ENCODE measurements at places on chromosomes 3 and 15.

- DNase-seq: no peak
Measured at GRCh38 chr3:120436523-120437050, 14.2 kb downstream of the FSTL1 start.

GRCh38 chr15:59154243-59154642 is 49.3 kb downstream of the CCNB2 start:
- DNase-seq: peak; percentile 21

DNA sequence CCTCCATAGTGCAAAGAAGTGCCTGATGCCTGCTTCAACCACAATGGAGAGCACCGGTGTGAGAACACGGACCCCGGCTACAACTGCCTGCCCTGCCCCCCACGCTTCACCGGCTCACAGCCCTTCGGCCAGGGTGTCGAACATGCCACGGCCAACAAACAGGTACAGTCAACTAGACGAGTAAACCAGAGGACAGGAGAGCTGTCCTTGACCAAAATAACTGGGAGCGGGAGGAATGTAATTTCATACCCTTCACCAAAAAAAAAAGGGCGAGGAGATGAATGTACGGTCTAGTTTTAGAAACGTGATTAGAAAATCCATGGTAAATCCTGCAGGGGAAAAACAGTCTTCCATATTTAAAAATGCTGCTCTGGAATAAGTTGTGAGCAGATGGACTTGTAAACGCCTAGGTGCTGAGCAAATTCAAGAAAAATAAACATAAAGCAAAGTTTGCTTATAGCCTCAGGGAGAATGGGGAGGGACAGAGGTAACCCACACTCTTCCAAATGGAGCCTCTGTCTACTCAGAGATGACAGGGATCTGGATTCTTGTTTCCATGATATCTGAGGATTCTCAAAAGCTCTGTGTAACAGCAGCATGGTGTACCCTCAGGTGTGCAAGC is 8.4 kb downstream of the THBS1 start:
- DNase-seq: peak; percentile 39

DNA sequence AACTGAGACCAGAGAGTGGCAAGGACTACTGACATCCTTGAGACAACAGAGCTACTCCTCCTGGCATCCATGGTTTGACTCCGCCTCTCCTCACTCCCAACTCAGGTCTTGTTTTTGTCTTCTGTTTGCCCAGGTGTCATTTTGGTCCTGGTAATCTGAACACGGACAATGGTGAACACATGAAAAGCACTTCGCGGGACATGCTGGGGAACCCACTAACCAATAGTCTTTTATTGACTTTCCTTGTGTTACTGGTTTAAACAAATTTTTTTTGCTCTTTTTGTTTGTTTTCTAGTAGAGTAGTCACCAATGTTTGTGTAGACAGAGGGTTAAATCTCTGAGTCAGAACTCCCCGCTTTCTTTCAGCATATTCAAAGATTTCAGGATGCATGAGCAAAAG is 38.4 kb downstream of the LARP6 start:
- DNase-seq: no peak

GRCh38 chr3:147403511-147403910 is 2.8 kb downstream of the ZIC4 start:
- no peak for DNase-seq

DNA sequence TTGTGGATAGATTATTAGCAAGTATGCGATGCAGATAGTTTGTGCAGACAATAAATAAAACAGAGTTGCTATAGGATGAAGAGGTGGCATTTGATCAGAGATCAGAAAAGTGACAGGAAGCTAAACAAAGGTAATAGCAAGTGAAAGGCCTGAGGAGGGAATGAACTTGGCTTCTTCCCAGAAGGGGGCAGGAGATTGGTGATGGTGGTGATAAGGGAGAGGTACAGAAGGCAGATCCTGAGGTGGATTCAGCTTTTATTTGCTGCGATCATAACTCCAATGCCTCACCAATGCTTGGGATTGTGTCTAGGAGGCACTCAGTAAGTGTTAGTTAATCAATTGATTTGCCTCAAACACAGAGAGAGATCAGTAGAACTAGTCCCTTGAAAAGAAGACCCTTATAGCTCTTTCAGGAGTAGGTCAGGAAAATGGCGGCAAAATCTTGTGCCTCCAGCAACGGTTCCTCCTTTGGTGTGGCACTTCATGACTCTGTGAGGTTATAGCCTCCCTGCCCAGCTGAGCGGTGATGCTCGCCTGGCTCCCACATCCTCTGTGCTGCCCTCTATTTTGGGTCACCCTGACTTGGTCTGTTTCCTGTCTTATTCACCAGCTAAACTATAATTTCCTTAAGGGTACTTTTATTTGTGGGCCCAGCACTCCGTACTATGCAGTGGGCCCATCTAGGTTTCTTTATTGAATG is 37.5 kb downstream of the TGFBR2 start:
- DNase-seq: no peak

DNA sequence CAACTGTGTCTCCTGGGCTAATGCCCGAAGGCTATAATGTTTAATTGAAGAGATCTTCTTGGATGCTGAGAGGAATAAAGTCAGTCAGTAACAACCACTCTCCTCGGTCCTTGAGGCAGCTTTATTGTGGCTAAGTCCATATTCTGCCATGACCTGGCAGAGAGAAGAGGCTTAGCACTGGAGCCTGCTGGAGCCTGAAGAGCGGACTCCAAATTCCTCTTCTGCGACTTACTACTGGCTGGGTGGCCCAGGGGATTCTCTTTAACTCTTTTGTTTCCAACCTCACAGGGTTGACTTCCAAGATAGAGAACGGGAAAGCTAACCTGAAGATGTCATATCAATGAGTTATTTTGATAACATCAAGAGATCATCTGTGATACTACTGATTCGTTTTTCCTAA is 71.1 kb downstream of the MYO1E start:
- DNase-seq: no peak

GRCh38 chr15:40051616-40052415 is 12.8 kb upstream of the SRP14 start:
- DNase-seq: no peak

GRCh38 chr15:80608688-80609087 is 86.4 kb upstream of the ABHD17C start:
- no peak for DNase-seq

DNA sequence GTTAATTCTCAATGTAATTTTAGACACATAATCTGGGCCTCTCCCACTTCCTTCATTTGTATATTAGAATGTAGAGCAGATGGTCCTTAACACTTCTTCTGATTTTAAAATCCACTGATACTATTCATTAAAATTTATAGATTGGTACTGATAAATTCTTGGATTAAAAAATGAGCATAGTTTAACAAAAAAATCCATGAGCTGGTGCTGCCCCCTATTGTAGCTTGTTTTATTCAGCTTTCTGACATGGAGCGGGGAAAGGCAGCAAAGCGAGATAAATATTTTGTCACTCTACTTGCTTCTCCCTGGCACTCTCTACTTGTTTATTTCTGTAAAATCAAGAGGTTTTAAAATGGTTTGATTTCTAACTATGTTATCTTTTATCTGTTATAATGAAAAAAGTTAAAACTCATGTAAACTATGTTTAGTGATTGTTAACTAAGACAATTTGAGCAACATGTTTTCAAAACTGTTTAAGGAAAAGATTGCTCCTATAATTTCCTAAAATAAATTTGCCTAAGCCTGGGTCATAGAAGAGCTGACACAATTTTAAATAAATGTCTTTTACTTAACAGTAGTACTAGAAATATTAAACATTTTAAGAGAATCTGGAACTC is 26.5 kb upstream of the PLOD2 start:
- peak; percentile 62 for DNase-seq

GRCh38 chr3:123693584-123694190 is 108.8 kb upstream of the HACD2 start:
- DNase-seq: no peak

DNA sequence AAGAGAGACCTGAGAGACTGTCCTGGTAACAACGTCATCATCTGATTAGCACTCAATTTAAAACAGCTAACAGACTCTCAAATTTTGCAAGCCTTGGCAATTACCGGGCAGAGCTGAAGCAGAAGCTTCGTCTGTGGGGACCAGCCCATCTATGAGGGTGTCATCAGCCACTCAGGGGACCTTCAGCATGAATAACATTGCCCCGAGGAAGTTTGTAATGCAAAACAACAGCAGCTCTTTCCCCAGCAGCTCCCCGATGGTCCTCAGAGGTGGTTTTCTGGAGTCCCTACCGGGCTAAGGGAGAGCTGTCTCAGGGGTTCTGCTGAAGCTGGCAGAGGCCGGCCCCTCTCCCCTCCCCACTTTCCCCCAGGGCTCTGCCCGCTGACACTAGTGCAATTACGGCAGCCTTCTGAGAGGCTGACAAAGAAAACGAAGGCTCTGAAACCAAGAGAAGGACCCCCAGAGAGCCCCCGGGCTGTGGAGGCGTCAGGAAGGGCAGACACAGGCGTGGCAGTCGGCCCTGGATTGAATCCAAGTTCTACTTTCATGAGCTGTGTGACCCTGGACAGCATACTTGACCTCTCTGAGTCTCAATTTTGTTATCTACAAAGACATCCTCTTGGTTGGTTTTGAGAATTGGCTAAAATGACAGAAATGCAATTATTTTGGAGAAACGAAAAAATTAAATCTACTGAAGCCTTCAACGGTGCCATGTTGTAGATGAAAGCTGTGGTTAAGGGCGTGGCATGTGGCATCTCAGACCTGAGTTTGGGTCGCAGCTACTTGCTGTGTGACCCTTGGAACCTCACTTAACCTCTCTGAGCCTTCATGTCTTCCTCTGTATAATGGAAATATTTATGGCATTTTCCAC is 102.1 kb upstream of the TLE3 start:
- DNase-seq: peak; percentile 57

GRCh38 chr3:194623449-194624290 is 9.5 kb downstream of the TMEM44 start:
- no peak for DNase-seq

DNA sequence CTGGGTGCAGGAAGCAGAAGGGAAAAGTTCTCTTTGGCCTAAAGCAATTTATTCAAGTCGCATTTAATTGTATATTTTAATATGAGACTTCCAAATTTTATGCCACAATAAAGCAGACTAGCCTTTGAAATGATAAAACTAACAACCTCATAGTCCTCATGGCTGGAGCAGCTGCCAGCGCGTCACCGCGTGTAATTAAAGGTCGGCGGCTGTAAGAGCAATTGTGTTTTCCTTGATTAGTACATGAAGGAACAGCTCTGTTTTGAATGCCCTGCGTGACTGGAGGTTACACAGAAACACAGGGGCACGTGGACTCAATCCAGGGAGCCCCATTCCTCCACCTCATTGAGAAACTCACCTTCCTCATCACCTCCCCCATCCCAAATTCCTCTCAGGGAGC is 10.1 kb upstream of the LRRC15 start:
- DNase-seq: no peak

- no peak for DNase-seq
Measured at GRCh38 chr3:26647078-26647477, 24.5 kb downstream of the LRRC3B start.

DNA sequence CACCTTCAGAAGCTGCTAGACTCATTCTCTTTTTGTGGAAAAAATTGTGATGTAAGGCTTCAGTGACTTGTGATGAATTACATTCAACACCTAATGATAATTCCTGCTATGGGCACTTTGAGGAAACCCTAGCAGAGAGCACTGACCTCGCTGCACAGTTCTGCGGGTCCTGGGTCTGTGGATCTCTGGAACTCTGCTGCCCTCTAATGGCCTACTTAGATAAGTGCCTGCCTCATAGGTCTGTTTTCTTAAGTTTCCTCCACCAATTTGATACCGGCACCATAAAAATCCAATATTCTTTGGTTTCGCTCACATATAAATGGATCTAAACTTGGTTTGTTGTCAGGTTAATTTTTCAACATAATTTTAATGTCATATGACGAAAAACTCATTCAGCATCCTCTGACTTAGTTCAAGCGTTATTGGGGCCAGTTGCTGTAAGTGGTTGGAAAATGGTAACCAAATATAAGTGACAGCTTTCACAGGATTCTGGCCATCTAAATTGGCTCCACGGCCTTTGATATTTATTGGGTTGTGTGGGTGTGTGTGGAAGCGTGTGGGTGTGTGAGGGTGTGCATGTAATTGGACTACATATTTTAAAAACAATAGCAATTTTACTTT is 10.4 kb downstream of the SLITRK3 start:
- peak; percentile 70 for DNase-seq

DNA sequence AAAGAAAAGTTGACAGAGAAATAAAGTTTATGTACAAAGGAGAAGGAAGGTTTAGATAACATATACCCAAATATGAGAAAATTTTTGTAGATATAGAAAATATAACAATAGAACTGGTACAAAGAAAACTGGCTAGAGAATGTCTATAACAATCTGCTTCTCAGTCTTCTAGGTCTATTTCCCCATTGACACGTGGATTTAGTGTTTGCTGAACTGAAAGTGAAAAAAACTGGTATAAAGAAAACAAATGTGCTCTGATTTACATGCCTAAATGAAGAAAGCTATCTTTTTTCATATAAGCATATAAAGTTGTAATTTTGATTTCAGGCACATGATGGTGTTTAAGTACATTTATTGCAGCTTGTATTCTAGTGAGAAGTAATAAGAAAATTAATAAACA is 9.8 kb downstream of the KCNMB2 start:
- no peak for DNase-seq

- no peak for DNase-seq
Measured at GRCh38 chr3:99170867-99171517, 269.5 kb upstream of the DCBLD2 start.

DNA sequence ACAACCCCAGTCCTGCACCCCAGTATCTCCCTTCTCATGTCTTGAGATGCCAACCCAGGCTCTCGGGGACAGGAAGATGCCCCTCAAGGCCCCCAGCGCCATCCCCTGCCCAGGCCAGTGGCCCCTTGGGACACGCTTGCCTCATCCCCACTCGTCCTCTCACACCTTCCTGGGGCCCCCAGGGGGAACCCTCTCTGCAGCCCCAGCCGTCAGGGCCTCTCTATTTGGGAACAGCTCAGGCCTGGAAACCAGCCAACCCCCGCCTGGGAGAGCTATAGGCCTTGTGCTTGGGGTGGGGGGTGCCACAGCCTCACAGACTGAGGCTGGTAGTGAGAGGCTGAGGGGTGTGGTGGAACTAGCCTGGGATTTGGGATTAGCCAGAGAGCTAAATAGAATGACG is 7.8 kb downstream of the LINGO1 start:
- no peak for DNase-seq

- DNase-seq: no peak
Measured at GRCh38 chr3:3443482-3443881, 264.0 kb upstream of the CRBN start.

DNA sequence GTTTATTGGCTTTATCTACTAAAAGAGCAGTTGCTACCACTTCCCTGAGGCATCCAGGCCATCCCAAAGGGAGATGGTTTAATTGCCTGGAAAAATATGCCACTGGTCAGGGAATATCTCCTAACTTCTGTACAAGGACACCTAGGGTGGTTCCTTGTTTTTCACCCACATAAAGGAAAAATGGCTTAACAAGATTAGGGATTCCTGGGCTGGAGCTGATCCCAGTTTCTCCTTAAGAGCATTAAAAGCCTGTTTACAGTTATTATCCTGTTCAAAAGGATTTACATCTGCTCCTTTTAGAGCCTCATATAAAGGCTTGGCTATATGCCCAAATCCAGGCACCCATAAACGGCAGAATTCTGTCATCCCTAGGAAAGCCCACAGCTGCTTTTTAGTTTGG is 70.2 kb upstream of the WNT7A start:
- DNase-seq: no peak

GRCh38 chr15:96849271-96849900 is 518.9 kb downstream of the NR2F2 start:
- no peak for DNase-seq

- DNase-seq: no peak
Measured at GRCh38 chr3:128408693-128409623, 57.7 kb downstream of the DNAJB8 start.

GRCh38 chr15:57321485-57321884 is 54.8 kb upstream of the CGNL1 start:
- no peak for DNase-seq

- peak; percentile 86 for DNase-seq
Measured at GRCh38 chr3:125045965-125046364, 9.8 kb downstream of the HEG1 start.

GRCh38 chr15:80620931-80621330 is 74.2 kb upstream of the ABHD17C start:
- peak; percentile 8 for DNase-seq
